ENCODE measurements at places on chromosomes 2 and 18.
A peak's percentile ranks its signal among the peaks of the same experiment; 100 is the strongest.

DNA sequence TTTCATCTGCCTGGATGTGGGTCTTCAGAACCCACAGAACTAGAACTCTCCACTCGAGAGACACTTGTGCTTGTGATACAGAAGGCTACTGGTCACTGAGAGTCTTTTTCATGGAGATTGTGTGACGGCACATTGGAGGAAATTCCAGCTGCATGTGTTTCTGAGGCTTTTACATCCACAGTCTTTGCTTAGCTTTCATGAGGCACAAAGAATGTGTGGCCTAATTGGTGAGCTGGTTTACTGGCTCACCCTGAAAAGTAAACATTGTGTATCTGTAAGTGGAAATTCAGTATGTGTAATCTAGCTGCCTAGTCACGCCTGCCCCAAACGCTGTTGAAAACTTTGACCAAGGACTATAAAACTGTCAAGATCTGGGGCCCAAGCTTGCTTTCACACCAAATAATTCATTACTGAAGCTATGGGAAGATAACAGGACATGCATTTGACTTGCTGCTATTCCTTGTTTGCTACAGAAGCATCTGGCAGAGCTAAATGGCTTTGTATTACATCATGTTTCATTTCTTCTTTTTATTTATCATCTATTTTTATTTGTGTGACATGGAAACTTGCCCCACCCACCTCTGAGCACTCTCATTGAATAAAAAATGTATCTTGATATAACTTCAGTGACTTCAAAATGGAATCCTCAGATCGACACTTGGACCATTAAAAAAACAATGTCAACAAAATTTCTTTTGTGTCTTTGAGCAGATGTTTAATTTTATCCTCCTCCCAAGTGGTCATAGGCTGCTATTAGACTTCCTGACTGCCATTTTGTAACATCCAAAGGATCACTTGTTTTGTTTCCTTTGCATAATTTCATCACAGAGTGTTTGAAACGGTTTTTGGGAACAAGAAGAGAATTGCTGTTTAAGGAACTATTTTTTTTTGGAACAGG, 80.2 kb downstream of the EFEMP1 start:
- DNase-seq: peak; percentile 95

GRCh38 chr18:78107363-78107762, 857.7 kb downstream of the GALR1 start:
- no peak for DNase-seq

DNA sequence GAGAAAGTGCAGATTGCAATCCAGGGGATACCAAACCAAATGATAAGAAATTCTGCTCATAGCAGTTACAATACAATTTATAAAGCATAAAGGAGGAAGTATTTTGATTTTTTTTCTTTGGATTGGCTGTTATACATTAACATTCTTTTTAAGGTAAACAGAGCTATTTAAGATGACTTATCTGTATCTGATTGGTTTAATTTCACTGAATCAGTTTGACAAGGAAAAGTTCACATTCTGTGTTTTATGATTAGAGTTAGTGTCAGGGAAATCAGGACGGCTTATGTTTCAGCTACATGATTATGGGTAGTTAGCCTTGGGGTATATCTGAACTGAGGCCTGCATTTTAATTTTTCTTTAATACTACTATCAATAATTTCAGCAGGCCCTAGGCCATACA, 360.9 kb downstream of the ARL6IP6 start:
- no peak for DNase-seq

GRCh38 chr2:25697559-25698341, 24.4 kb upstream of the DTNB start:
- no peak for DNase-seq

GRCh38 chr2:6196449-6196848, 504.3 kb downstream of the SOX11 start:
- no peak for DNase-seq
